ENCODE measurements at places on chromosomes 1 and 21.

DNA sequence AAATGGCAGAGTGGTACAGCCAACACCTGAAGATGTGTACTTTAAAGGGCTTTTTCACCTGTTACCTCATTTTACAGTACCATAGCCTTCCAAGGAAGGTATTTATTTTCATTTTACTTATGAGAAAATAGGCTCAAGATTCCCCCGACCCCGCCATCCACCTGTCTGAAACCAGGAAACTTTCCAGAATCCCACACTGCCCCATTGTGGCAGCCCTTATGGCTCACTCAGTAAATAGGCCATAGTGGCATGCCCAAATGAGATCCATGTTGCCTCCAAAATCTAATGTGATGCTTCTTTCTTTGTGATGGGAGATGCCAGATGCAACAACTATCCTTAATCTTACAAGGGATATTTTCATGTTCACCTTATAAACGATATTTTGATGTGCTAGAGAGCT lies 97.8 kb downstream of the EBNA1BP2 start:
- DNase-seq, result no peak

- no peak for DNase-seq
Observed at GRCh38 chr1:3032371-3033039, 11.2 kb downstream of the ACTRT2 start.

GRCh38 chr1:53378061-53378460 lies 50.2 kb upstream of the LRP8 start:
- DNase-seq, result no peak

DNA sequence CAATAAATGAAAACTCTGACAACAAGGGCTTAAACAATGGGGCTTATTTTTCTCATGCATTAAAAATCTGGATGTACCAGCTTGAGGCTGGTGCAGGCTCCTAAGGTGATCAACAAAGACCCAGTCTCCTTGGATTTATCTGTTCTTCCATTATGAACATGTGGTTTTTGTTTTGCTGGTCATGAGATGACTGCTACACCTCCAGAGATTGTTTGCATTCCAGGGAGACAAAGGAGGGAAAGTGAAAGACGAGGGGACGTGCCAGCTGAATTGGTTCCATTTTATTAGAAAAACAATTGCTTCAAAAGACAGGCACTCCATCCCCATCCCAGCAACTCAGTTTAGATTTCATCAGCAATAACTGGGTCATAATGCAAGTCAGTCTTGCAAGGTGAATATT lies 90.9 kb upstream of the KCNK1 start:
- no peak for DNase-seq

- DNase-seq, result no peak
Observed at GRCh38 chr1:151549199-151549598, 9.1 kb downstream of the TUFT1 start.

GRCh38 chr1:193110246-193110645 lies 5.0 kb upstream of the GLRX2 start:
- no peak for DNase-seq

DNA sequence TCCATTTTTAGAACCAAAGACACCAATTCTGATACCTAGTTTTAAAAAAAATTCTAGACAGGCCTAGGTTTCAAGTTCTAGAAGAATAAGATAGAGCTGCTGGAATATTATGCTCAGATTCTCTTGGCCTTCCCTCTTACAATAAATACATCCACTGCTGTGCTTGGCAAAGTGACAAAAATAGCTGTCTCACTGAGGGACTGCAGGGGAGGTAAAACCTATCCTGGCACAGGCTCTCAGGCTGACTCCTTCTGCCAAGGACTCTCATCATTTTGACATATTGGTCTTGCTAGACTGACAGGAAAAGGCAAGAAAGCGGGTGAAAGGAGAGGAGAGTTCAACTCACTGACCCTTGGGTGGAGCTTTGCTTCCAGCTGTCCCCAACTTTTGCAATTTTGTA lies 197.0 kb upstream of the LHX8 start:
- no peak for DNase-seq

DNA sequence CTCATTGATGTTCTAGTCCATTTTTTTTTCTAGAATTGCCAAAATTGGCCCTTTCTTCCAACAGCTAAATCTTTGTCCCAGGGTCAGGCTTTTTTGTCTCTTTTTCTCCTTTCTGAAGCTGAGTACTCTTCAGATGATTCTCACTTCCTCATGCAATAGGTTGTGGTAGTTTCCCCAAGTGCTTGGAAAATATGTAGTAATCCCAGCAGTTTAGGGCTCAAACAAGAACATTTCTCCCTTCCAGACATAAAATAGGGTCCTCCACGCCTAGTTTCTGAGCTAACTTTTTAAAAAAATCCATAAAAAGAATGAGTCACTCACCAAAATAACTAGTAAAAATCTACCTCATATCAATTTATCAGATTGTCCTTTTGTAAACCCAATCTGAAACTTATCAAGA lies 10.0 kb upstream of the MCOLN3 start:
- no peak for DNase-seq

- DNase-seq, result no peak
Observed at GRCh38 chr1:234861761-234862160, 251.8 kb upstream of the IRF2BP2 start.

GRCh38 chr1:114090738-114091505 lies 62.7 kb downstream of the SYT6 start:
- no peak for DNase-seq

- DNase-seq, result no peak
Observed at GRCh38 chr1:8152731-8153702, 126.9 kb upstream of the ERRFI1 start.

GRCh38 chr1:171352554-171352953 lies 38.6 kb downstream of the FMO4 start:
- no peak for DNase-seq

GRCh38 chr21:36847189-36847588 lies 119.3 kb downstream of the HLCS start:
- no peak for DNase-seq

- no peak for DNase-seq
Observed at GRCh38 chr1:3018051-3018471, 3.2 kb upstream of the ACTRT2 start.

DNA sequence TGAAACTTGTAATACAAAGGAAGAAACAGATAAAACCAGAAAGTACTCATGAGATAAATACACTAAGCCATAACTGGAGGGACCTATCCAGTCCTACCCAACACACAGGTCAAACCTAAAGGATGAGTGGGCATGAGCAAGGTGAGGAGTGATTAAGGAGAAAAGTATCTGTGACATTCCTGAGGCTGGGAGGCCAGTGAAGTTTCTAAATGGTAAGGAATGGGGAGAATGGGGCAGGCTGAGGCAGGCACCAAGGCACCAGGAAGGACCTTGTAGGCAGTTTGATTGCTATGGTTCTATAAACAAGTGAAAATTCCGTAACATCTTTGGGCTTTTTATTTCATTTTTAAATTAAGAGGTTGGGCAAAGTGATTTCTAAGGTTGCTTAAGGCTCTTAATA lies 10.4 kb downstream of the DDX59 start:
- DNase-seq, result no peak

DNA sequence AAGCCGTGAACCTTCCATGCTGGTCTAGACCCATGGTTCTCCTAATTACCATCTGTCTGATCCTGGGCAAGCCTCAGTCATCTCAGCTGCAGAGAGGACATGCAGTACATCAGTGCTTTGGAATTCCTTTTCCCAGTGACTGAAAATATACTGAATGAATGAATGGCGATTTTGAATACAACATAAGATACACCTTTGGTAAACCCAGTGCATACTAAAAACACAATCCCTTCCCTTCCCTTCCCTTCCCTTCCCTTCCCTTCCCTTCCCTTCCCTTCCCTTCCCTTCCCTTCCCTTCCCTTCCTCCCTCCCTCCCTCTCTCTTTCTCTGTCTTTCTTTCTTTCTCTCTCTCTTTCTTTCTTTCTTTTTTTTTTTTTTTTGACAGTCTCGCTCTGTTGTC lies 21.3 kb upstream of the PLXNA2 start:
- DNase-seq, result no peak

GRCh38 chr21:29499734-29500343 lies 201.1 kb downstream of the BACH1 start:
- no peak for DNase-seq

GRCh38 chr1:38815903-38816627 lies 43.5 kb downstream of the RRAGC start:
- DNase-seq, result no peak

DNA sequence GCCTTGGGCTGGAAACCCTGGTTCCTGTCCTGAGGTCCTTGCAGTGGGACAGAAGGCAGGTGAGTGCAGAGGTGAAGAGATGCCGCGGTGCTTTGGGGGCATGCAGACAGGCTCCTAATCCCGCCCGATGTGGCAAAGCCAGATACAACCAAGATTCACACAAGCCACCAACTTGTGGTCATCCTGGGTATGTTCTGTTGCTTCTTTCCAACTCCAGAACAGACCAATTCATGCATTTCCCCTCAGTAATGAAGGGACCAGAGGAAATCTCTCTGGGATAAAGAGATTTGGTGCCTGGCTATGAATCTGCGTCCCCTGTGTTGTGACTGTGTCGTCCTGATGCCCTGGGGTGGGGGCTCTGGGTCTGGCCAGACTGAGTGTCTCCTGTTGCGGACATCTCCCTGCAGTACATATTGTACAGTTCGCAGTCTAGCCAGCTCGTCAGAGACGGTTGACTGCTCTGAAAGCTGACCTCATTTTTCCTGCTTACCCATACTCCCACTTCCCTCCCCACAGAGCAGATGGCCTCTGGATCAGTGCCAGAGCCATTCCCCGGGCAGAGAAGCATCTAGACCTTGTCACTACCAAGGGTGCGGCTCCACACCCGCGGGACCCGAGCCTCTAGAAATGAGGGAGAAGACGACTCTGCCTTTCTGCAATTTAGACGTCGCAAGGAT lies 216.3 kb downstream of the KIF26B start:
- no peak for DNase-seq

DNA sequence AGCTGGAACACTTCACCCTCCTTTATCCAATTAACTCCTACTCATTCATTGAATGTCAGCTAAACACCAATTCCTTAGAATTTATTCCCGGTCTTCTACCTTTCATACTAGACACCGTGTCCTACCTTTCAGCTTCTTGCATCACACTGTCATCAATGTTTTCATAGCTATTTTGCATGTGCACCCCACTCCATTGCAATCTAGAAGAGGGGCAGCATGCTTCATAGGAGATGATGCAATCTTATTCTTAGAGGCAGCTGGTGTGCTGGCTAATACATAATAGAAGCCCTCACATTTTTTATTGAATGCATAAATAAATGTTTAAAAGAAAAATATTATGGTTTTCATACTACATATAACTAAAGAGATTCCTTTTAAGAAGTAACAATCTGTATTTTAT lies 123.6 kb downstream of the DSCAM start:
- DNase-seq, result no peak

DNA sequence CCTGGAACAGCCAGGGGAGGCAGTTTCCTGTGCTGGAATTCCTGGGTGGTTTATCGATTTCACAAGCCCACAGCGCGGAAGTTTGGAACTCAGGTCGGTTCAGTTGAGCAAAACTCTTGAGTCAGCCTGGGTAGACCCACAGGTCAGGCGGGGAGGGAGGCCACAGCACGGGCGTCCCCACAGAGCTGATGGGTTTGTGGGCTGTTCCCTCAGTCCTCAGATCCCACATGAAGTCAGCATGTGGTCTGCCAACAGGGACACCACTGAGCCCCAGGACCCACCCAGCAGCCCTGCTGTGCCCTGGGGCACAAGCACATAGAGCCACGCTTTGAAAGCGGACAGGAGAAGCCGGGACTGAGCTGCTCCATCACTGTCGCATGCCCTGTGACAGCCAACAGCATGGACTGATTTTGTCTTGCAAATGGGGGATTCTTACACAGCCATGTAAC lies 17.4 kb downstream of the BMP8A start:
- no peak for DNase-seq

GRCh38 chr1:111471012-111471411 lies 2.8 kb upstream of the C1orf162 start:
- DNase-seq, result peak; percentile 50

DNA sequence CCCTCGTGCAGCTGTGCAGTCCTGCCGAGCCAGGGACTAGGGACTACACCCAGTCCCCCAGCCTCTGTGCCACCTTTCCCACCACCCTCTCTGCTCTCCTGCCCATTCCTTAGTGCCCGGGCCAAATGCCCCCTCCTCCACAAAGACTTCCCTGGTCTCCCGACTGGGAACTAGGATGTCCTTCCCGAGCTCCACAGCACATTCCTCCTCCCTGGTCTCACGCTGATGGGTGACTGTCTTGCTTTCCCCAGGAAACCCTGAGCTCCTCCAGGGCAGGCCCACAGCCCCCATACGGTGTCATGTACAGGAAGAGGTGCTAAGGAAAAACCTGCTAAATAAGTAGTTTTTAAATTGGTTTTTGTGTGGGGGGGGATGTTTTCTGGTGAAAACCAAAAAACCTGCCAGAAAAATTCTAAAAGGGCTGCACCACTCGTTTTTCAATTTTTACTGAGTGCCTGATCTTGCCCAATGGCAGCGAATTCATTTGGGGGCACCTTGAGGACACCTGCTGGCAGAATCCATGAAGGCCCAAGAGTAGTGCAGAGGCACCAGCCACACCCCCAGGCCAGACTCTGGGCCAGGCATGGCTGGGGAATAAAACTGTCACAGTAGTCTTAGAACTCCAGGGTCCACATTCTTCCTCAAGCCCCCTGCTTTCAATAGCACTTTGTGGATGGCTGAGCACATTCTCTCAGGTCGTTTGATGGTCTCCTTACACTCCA lies 50.4 kb downstream of the GLIS1 start:
- no peak for DNase-seq

- DNase-seq, result no peak
Observed at GRCh38 chr1:159187033-159187432, 15.6 kb downstream of the CADM3 start.

DNA sequence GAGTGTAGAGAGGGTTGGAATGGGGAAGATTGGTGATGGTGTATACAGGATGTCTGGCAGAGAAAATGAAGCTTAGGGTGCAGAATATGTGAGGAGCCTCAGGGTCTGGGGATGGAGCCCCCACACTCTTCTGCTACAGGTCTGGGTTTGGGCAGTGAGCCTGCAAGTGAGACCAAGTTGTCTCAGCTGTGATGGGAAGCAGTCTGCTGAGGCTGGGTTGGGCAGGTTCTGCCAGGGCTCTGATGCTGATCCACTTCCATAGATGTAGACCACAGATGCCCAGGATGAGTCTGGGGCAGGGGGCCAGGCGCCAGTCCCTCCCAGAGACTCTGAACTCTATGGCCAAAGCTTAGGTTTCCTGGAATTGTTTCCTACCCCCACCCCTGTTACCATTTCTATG lies 516.9 kb downstream of the PTPRU start:
- no peak for DNase-seq

- DNase-seq, result no peak
Observed at GRCh38 chr1:107362468-107363140, 221.8 kb downstream of the NTNG1 start.
